CD4-positive, alpha-beta T cell treated with Interleukin-15 for 1 hour (primary cell): ENCODE measurements at places on chromosomes 2 and 18.

- no peak for DNase-seq
Measured at GRCh38 chr2:238864207-238865014, 16.5 kb downstream of the TWIST2 start.

DNA sequence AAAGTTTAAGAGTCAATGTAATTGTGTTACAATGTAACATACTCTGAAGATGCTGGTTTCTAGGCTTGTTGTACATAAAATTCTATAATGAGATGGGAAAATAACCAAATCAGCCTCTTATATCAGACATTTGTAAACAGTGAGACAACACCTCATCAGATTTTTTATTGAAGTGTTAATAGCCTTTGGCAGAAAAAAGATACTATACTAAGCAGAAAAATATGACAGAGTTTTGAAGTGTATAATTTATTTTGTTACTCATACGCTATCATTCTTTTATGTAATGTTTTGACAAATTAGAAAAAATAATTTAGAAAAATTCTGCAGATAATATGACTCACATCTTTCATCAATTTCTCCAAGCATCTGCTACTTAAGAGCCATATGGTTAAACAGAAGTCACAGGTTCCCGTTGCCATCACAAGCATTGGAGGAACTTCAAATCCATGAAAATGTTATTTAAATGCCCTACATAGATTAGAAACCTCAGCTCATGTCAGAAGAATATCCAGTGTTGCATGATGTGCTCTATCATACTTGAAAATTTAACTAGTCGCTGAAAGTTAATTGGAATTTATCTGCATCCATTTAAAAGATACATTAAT is 535.4 kb downstream of the LRP1B start:
- no peak for DNase-seq

DNA sequence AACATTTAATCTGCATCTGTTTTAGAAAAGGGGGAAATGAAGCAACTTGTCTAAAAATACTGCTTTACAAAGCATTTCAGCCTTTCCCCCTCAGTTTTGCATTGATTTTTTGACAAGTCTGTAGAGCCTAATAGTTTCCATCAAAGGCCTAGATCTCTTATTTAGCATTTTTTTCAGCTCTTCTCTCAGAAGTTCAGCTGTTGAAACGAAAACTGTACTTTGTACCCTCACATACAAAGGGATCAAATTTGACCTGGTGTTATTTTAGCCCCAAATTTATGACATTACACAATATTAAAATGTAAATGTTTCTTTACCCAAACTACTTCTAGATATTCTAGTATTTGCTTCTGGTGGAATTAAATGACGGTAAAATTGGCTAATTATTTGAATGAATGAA is 13.0 kb downstream of the YPEL5 start:
- DNase-seq = no peak

DNA sequence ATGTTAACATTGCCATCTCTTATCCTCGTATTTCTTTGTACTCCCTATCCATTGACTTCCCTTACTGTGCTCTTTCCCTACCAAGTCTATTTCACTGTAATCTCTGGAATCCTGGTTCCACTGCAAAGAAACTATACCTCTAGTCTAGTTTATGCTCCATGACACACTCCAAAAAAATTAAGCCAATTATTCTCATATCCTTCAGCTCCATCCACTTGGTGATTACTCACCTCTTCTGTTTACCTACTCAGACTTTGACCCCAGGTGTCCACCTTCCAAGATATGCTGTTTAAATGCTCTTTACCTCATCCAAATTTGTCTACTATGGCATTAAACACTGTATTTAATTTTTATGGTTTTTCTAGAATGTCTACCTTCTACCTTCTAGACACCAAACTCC is 137.9 kb downstream of the ATAD2B start:
- no peak for DNase-seq

- no peak for DNase-seq
Measured at GRCh38 chr18:13178976-13179375, 39.6 kb upstream of the LDLRAD4 start.

DNA sequence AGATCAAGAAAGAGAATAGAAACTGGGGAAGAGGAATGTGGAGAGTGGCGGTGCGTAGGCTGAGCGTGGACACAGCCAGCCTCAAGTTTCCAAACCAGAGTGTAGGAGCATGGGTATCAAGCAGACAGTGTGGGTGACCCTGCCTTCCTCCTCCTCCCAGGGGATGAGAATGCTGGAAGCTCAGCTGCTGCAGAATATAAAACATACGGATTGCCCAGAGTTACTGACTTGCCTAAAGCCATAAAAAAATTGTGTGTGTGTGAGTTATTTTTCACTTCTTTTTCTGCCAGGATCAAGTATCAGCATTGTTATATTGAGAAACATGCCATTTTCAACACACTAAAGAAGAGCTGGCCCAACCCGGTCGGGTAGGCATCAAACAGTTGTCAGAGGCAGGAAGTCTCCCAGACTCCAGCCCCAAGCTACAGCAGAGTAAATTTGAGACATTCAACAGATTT is 333.3 kb upstream of the ACVR2A start:
- no peak for DNase-seq

GRCh38 chr2:128424406-128425171 is 105.9 kb upstream of the HS6ST1 start:
- DNase-seq = no peak

DNA sequence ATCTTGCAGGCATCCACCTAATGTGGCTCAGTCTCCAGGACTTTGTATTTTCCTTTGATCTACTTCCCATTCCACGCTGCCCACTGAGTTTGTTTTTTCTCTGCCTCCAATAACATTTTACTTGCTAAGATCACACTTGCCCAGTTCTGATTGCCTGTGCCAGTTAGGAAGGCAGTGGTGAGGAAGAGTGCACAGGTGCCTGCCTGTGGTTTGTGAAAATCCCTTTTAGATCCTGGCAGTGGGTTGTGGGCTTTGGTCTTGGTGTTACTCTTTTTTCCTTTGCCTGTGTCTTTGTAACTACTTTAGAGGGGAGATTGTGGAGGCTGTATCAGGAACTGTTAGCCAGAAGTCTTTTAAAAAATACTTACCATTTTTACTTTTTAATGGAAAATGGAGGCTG is 36.9 kb upstream of the KCNG2 start:
- DNase-seq = no peak

DNA sequence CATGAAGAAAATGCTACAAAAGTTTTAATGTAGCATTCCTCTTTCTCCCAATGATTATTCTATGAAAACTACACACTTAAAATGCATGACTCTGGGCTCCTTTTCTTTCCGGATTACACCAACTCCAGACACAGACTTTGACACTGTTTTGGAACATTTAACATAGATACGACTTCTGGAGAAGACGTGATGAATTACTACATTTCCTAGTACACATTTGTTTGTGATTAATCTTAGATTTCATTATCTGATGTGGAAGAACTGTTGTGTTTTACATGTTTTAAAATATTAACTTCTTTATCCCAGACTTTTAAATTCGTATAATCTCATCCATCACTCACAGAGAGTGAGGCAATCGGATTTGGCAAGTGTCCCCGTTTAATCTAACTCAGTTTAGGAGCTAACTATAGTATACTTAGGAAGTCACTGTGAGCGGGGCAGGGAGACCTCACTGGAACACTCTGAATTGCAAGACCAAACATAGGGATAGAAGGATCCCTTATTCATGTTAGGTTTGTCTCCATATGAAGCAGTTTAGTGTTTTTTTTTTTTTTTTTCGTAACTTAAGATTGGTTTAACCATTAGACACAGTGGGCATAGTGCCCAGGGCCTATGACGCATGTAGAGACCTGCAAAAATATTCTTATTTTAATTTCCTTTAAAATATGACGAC is 66.7 kb downstream of the PDE1A start:
- DNase-seq = no peak

- DNase-seq = no peak
Measured at GRCh38 chr2:178882666-178883440, 75.6 kb upstream of the TTN start.

- DNase-seq = no peak
Measured at GRCh38 chr18:3794537-3795348, 344.8 kb downstream of the TGIF1 start.

DNA sequence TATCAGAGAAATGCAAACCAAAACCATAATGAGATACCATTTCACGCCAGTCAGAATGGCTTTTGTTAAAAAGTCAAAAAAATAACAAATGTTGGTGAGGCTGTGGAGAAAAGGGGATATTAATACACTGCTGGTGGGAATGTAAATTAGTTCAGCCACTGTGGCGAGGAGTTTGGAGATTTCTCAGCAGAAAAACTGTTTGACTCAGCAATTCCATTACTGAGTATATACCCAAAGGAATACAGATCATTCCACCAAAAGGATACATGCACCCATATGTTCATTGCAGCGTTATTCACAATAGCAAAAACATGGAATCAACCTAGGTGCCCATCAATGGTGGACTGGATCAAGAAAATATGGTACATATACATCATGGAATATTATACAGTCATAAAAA is 54.5 kb upstream of the WDR75 start:
- DNase-seq = no peak

- DNase-seq = no peak
Measured at GRCh38 chr2:121427187-121427689, 103.4 kb upstream of the RNU4ATAC start.

DNA sequence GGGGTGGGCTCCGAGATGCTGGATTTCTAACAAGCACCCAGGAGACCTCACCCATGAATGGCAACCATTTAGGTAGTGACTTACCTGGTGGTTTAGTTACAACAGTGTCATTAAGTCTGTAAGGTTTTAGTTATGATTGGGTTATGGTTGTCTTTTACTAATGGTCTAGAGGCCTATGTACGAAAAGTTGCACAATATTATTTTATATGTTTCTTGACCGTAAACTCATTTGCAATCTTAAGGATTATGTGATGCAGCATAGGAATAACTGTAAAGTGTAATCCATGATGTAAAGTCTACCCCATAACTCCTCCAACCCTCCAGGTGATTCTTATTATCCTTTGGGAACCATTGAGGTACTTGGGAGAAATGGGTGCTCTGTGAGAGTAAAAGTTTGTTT is 155.4 kb upstream of the ZEB2 start:
- no peak for DNase-seq

DNA sequence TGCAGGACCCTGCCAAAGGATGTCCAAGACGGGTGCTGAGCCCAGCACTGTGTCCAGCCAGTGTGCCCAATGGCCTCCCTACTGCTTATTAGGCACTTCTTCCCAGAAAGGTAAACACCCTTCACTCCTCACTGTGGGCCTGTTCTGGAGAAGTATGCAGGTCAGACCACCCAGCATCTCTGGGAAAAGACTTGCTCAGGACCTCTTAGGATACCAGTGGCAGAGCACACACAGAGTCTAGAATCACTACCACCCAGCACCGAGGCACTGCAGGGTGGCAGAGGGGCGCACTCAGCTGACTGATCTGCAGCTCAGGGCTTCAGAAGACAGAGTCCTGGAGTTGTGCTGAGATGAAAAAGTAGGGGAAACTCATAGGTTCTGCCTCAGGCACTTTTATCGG is 25.8 kb downstream of the XDH start:
- no peak for DNase-seq

GRCh38 chr2:101986376-101986775 is 5.4 kb upstream of the IL1R2 start:
- no peak for DNase-seq

DNA sequence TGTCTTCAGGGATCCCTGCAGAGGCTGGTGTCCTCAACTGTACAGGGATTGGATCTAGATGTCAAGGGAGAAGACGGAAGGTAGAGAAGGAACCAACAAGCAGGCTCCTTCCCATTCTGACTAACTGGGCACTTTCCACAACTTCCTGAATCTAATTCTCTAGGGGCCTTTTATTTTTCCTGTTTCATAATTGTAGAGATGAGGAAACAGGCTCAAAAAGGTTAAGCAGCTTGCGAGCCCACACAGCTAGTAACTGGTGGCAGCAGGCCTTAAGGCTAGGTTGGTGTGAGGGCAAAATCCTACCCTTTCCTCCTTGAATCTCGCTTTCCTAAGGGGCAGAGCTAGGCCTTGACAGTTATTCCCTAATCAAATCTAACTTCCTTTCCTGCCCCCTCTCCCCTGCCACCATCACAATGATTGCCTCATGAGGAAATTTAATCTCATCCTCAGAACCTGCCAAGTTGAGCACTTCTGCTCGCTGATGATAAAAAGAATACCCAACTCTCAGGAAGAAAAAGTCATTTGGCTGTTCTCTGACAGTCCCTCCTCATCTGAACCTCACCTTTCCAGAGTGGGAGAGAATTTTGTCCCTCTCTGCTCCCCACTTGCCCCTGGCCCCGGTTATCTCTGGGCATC is 35.7 kb upstream of the POLE4 start:
- no peak for DNase-seq

DNA sequence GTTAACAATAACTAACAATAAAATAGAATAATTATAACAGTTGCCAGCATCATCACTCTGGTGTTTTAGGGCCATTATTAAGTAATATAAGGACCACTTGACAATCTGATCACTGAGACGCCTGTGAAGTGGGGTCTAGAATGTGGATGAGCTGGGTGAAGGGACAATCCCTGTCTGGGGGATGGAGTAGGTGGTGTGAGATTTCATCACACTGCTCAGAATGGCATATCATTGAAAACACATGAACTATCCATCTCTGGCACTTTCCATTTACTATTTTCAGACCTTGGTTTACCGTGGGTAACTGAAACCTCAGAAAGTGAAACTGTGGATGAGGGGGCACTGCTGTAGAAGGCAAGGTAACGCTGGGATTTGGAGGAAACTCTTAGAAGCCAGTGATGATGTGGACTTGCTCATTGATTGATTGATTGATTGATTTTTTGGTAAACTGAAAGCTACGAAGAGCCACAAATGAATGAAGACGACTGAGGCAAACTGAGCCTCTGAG is 204.4 kb upstream of the TWIST2 start:
- DNase-seq = no peak

- no peak for DNase-seq
Measured at GRCh38 chr2:238719641-238720040, 128.2 kb upstream of the TWIST2 start.

GRCh38 chr2:203594541-203594940 is 59.4 kb upstream of the RAPH1 start:
- DNase-seq = no peak

DNA sequence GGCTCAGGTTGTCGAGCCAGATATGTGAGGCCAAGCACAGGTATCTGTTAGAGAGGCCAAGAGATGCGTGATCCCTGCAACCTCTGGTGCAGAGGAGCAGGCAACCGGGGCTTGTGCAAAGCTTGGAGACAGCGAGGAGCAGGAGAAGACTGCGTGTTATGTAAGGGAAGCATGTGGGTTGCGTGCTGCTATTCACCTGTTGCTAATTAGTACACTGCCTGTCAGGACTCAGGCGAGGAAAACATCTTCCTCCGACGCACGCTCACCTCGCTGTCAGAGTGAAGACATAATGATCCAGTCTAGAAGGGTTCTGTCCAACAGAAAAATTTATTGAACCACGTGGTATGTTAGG is 102.5 kb downstream of the HNRNPLL start:
- DNase-seq = no peak

DNA sequence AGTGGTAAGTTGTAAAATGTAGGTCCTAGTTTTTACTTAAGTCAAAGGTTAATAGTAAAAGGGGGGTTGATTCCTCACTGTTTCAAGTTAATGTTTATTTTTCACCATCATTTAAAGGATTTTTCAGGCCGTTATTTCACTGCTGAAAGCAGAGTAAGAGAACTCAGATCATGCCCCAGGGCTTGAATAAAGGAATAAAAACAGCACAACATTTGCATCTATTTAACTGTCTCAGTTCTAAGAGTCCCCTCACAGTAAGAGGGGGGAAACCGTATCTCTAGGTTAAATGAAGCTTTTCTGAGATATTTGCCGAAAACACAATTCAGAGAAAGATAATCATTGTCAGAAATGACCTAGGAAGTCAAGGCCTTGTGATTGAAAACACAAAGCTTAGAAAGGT is 138.2 kb upstream of the KCTD1 start:
- no peak for DNase-seq

GRCh38 chr2:26605195-26605998 is 35.8 kb downstream of the CIB4 start:
- DNase-seq = no peak

GRCh38 chr2:238946318-238947242 is 98.7 kb downstream of the TWIST2 start:
- DNase-seq = no peak
